Stomach (tissue), 19 donors: ENCODE measurements at places on chromosomes 12 and 14.

DNA sequence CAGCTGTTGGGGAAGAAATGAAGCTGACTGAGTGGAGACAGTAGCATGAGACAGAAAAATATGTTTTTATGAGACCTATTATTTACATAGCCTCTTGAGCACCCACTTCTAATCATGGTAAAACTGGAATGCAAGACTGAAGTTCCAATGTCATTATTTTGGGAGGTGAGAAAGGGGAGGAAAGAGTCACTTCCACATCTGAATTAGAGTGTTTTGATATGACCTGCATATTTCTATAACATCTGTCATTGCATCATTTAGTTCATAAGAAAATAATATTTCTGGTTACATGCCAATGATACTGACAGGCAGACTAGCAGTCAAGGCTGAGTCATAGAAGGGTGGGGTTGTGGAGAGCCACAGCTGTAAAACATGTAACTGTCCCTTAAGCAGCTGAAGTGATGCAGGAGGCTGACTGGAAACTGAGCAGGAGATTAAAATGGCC lies 26.7 kb downstream of the NTN4 start:
- no peak for DNase-seq

DNA sequence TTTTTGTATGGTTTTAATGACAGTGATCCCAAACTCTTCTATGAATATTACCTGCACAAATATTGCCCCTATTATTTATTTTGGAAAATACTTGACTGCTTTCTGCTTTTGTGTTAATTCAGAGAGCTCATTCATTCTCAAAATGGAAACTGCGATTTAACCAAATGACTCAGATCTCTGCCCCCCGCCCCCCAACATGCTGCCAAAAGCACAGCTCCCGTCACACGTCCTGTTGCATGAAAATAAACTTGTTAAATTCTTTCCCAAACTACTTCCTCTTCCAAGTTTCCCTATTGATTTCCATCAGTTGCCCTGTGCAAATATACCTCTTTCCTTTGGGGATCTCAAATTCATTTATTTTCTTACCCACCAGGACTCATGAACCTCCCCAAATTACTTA lies 18.0 kb upstream of the NRDE2 start:
- DNase-seq = no peak

DNA sequence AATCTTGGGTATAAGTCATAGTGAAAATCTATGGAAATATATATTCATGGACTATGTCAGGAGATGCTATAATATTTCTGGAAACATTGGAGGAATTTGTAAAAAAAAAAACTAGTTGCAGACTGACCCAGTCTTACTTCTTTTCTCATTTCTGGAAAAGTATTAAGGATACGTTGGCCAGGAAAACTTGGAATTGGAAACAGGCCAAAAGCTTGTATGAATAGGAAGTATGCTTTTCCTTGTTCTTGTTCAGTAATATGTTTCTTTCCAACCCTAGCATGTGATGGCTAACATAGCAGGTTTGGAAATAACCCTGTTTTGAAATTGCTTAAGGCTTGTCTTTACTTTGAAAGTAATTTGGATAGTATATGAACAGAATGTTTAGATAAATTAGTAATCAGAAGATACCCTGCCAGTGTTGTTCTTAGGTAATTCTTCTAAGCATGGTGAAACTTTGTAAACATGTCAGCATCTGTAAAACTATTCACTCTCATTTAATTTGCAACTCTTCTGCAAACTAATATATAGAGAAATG lies 316.2 kb downstream of the NPAS3 start:
- no peak for DNase-seq

GRCh38 chr14:59788176-59788575 lies 82.4 kb downstream of the RTN1 start:
- DNase-seq = no peak

GRCh38 chr12:10554228-10554755 lies 48.6 kb downstream of the EIF2S3B start:
- DNase-seq = peak; percentile 34

- DNase-seq = no peak
Measured at GRCh38 chr12:111427417-111428074, 21.8 kb downstream of the SH2B3 start.
